ENCODE measurements at places on chromosomes 6 and 20. TPM values are rescaled to one million over a fixed set of nuclear protein-coding genes. Genes with fewer than 3 reads are reported as not detected.

LY6G6C gene
- 3.6 TPM for total RNA-seq

ZNF311 gene
- 0.27 TPM for total RNA-seq

CLPSL1 gene
- total RNA-seq = not detected

ELOVL2 gene
- 0.18 TPM for total RNA-seq

PTGIS gene
- total RNA-seq = 34.1 TPM

- peaks cover 28% of the 10 kb centered on the region for H3K4me1 ChIP-seq
- no peaks in the 10 kb centered on the region for H3K27me3 ChIP-seq
- DNase-seq = no peak
- peak overlapping the region; percentile 60 for H3K27ac ChIP-seq
- no peak overlapping the region for H3K4me3 ChIP-seq
- no peaks in the 10 kb centered on the region for H3K36me3 ChIP-seq
Observed at GRCh38 chr6:108714766-108715414, 133.3 kb upstream of the ARMC2 start.

DNA sequence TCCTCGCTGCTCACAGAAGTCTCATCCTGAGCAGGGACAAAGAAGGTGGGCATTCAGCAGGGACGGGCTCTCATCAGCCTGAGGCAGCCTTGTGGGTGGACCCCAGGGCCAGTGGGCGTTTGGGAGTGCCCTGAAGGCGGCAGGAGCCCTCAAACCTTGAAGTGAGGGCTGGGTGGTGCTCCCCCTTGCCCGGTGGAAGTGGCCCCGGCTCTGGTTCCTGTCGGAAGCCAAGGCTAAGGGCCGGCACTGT is 110.5 kb downstream of the NOL4L start:
- peaks cover 32% of the 10 kb centered on the region for H3K4me1 ChIP-seq
- no peaks in the 10 kb centered on the region for H3K27me3 ChIP-seq
- peak overlapping the region; percentile 78 for H3K27ac ChIP-seq
- H3K4me3 ChIP-seq = no peak overlapping the region
- no peaks in the 10 kb centered on the region for H3K36me3 ChIP-seq

DNA sequence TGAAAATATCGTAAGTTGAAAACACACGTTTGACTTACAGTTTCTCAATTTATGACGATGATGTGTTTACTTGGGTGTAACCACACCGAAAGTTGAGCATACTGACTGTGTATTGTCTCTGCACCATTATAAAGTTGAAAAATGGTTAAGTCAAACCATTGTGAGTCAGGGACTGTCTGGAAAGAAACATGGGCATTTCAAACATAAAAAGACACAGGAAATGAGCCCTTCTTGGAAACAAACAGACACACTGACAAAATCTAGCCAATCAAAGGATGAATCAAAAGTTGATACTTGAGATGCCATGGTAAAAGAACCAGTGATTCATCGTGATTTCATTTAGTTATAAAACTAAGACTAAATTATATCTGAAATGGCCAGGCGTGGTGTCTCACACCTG is 5.3 kb downstream of the POPDC3 start:
- no peak overlapping the region for H3K27ac ChIP-seq
- H3K36me3 ChIP-seq = no peaks in the 10 kb centered on the region
- DNase-seq = no peak
- H3K4me3 ChIP-seq = no peak overlapping the region
- H3K27me3 ChIP-seq = peaks cover 1% of the 10 kb centered on the region

GRCh38 chr20:63700199-63701050 is 4.0 kb downstream of the TNFRSF6B start:
- peaks cover 47% of the 10 kb centered on the region for H3K4me1 ChIP-seq
- peak overlapping the region; percentile 81 for H3K27ac ChIP-seq
- H3K36me3 ChIP-seq = peaks cover 4% of the 10 kb centered on the region
- DNase-seq = no peak
- no peak overlapping the region for H3K4me3 ChIP-seq

DNA sequence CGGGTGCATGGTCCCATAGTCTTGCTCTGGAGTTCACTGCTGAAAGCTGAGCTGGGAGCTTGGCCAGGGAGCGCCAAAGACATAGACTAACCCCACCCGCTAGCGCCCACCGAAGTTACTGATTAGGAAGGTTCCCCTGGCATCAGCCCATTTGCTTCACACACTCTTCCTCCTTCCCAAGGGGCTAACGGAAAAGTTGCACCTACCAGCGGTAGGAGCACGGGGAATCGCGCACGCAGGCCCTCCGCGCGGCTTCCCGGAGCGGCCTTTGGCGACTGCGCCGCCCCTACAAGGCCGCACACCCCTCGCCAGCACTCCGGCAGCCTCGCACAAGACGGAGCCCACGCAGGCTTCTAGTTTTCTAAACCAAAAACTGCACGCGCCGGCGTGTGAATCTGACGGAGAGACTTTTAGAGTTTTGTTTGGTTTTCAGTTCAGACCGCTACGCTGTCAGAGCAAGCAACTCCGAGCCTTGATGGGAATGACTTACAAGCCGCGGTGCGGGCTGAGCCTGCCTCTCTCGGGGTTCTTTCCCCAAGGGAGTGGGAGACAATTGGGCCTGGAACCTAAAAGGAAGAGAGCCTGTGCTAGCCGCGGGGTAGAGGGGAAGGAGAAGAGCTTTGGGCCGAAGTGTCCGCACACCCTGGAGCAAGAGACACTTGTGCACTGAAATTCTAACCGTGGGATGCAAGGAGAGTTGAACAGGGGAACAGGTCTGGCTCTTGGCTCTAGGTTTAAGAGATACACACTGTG is 891 bp upstream of the POU3F2 start:
- H3K36me3 ChIP-seq = no peaks in the 10 kb centered on the region
- no peak for DNase-seq
- no peak overlapping the region for H3K27ac ChIP-seq
- peaks cover 73% of the 10 kb centered on the region for H3K27me3 ChIP-seq
- peak overlapping the region; percentile 48 for H3K4me3 ChIP-seq
